Dermis lymphatic vessel endothelial cell (primary cell): ENCODE measurements at places on chromosomes 16 and 17. TPM values are rescaled to one million over a fixed set of nuclear protein-coding genes. Genes with fewer than 3 reads are reported as not detected.

The DNAI2 gene
- not detected in 2 replicates for total RNA-seq

The KRTAP9-2 gene
- not detected in 2 replicates for total RNA-seq

The CDRT4 gene
- total RNA-seq, result 1.2 and 1.5 TPM in 2 replicates

The NAGS gene
- total RNA-seq, result 2.4 TPM in 2 replicates

The ABCA3 gene
- 11.4 and 20.8 TPM in 2 replicates for total RNA-seq

The PPP1R1B gene
- total RNA-seq, result not detected in 2 replicates

The HEATR9 gene
- not detected in 2 replicates for total RNA-seq

The CD79B gene
- total RNA-seq, result 0.22 and 0.43 TPM in 2 replicates
